ENCODE measurements at places on chromosomes 2 and 18.

DNA sequence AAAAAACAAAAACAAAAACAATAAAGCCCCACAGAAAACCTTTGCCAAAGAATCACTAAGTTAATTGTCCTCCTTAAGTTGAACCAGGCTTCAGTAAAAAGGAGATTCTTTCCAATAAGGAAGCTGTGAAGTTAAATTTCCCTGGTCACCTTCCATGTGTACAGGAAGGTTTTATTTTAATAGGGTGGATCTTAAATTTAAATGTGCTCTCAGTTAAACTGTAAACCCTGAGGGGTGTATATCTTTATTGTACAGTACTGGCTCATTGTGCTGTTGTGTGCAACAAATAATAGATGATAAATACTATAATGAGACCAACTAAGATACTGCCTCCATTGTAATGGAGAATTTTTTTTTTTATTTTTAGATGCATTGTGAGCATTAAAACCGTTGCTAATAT lies 97.1 kb downstream of the NYAP2 start:
- DNase-seq, result no peak

DNA sequence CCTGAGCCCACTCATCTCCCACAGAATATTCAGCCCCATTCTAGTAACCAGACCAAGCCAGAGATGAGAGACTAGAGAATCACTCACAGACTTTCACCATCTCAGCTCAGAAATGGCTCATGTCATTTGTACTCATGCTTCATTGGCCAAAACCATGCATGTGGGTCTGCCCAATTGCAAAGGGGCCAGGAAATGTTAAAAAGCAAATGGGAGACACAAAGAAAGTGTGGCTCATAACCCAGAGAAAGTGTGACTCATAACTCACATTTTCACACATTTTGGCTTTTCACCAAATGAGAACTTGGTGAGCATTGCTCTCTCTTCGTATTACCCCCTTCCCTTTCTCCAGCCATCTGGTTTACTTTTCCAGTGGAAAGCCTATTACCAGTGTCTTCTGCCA lies 66.2 kb downstream of the MDH1 start:
- no peak for DNase-seq

GRCh38 chr2:27776097-27776496 lies 4.6 kb downstream of the MRPL33 start:
- no peak for DNase-seq

DNA sequence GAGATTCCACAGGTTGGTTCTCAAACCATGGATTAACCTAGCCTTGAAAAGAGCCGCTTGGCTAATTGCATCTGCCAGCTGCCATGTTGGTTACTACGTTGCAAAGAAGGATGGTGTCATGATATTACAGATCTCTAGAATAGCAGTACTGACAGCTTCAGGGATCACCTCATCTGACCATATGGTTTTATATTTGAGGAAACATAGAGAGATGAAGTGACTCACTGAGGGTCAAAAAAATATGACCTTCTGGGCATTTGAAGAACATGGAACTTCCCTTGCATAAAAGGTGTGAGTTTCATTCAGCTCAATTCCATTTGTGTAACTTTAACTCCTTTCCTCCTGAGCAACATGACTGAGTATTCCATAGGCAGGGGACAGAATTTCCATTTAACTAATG lies 242.3 kb downstream of the SETBP1 start:
- DNase-seq, result no peak

DNA sequence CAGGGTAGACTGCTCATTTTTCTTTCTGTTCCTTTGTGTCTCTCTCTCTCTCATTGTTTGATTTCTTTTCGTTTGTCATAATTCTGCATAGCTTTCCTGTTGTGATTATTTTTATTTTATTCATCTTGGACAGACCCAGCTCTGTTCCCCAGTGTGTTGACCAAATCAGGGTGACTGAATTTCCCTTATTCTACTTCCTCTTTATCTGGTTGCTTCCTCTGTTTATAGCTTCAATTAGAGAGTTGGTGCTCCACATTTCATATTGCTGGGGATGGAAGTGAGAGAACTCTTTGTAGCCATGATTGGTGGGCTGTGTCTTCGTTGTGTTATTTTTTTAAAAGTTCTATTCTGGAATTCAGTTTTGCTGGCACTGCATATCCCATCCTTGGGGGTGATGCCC lies 19.1 kb downstream of the PROKR1 start:
- DNase-seq, result no peak

- DNase-seq, result no peak
Measured at GRCh38 chr2:33339269-33339668, 137.2 kb upstream of the RASGRP3 start.

- no peak for DNase-seq
Measured at GRCh38 chr2:173571021-173571821, 216.5 kb downstream of the CDCA7 start.

GRCh38 chr2:241228860-241229516 lies 40.5 kb downstream of the ANO7 start:
- DNase-seq, result no peak

- peak; percentile 28 for DNase-seq
Measured at GRCh38 chr18:58863539-58864145, 1.0 kb upstream of the ZNF532 start.

DNA sequence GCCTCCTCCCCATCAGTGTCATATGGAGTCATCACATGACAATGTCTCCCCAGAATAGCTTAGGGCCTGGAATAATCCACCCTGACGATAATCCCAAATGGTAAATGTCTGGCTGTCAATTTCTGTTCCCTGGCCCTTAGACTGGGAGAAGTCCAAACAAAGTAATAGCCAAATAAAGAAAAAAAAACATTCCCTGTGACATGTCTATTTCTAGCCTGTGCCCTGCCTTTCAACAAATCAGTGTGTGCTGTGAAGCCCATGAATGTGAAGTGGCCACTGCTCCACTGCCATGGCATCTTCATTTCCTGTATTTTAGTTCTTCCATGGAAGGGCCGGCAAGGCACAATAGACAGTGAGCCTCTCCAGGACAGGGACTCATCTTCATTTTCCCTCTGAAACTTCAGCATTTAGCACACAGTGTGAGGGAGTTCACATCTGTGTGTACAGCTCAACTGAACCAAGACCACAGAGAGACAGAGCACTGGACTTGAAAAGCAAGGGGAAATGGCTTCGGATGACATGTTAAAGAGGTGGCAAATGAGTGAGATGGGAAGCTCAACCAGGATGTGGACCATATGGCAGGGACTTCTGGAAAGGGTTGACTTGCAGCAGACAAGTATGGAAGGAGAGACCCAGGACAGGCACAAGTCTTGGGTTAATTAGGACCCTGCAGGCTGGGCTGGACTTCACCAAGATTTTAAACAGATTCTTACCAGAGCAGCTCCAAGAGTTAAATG lies 140.0 kb downstream of the ANTXR1 start:
- DNase-seq, result no peak

- DNase-seq, result no peak
Measured at GRCh38 chr18:57854726-57855125, 51.6 kb upstream of the ATP8B1 start.

DNA sequence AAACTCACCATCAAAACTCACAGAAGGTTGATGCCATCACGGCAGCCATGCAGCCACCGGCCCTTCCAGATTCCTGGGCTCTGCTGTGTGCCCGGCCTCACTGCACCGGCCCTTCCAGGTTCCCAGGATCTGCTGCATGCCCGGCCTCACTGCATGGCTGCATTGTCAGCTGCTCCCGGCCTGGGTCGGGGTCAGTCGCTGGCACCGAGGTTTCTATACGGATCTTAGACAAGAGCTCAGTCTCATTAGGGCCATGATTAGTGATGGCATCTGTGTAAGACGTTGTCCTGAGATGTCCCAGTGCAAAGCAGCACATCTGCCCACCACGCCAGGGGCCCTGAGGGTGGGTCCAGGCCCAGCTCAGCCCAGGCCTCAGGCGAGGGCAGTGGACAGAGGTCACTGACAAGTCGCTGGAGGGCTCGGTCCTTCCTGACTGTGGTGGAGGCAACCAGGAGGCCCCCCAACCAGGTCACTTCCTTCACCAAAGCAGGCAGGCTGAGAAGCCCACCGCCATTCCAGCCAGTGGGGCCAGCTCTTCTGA lies 29.4 kb downstream of the TMEM18 start:
- DNase-seq, result no peak

GRCh38 chr2:195251214-195251613 lies 405.8 kb upstream of the SLC39A10 start:
- no peak for DNase-seq

GRCh38 chr2:126978333-126978732 lies 79.6 kb downstream of the TEX51 start:
- DNase-seq, result no peak

DNA sequence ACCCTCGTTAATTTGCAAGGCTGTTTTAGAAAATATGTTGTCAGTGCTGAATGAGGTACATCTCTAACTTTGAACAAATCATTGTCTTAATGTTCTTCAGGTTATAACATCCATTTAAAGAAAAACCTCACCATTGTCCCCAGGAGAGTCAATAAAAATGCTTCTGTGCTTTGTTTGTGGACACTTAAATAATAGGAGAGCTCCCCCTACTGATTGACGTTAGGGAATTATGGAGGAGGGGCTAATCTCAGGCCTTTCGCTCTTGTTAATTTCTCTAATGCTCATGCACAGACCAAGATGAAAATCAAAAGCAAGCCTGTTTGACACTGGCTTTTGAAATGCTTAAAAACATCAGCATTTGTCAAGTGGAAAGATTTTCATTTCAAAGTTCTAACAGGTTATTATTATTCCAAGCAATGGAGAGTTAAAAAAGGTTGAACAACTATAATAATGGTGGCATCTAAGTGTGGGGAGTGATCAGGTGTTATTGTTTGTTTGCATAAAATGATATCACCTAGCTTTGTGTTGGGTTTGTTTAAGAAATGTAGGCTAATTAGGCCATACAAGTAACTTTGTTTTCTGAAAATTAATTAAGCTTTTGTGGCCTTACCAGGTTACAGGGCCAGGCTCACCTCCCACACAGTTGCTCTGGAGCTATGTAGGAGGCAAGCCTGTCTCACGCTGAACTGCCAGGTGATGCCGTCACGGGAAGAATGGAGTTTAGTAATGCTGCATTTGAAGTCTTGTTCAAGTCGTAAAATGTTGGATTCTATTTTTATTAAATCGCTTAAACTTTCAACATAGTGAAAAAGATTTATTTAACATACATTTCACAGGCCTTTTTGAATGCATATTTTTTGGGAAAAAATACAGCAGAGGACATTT lies 51.7 kb upstream of the SMIM21 start:
- peak; percentile 62 for DNase-seq

DNA sequence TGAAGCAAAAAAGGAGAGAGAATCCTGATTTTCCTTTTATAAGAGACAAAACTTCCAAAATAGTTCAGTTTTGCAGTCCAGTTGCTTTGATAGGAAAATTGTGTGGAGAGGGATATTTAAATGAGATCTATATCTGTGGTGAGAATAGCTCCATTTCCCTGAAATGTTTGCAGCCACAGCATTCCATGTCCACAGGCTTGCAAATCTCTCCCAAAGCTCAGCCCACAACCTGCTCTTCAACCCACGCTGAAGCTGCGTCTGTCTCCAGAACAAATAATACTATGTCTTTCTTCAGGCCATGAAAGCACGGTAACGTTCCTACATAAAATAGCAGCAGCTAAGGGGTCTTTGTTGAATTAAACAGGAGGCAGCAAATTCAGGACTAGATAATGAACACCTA lies 31.8 kb downstream of the TMEM17 start:
- no peak for DNase-seq

DNA sequence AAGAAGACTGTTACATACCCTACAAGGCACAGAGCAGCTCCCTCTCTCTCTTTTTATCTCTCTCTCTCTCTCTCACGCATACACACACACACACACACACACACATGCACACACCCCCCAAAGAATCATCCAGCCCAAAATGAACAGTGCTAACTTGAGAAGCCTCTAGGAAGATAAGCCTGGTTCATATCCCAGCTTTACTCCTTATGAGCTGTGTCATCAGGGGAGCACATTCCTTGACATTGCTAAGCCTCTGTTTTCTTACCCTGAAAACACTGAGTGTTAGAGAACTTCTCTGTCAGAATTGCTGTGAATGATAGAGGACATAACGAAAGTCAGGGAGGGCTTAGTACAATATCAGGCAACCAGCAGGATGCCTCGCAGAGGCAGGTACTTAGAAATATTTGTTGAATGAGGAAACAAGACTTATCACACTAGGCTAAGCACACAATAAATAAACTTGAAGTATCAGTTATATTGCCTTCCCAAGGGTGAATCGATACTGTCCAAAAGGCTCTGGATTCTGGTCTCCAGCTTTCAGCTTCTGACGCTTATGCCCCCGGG lies 725.6 kb upstream of the ID2 start:
- DNase-seq, result no peak

Data from CD4-positive, alpha-beta T cell treated with Interleukin-17A for 1 hour (primary cell).